ENCODE measurements at places on chromosomes 11 and 22.

- no peak for DNase-seq
Observed at GRCh38 chr11:1754376-1755150, 4.2 kb upstream of the IFITM10 start.

DNA sequence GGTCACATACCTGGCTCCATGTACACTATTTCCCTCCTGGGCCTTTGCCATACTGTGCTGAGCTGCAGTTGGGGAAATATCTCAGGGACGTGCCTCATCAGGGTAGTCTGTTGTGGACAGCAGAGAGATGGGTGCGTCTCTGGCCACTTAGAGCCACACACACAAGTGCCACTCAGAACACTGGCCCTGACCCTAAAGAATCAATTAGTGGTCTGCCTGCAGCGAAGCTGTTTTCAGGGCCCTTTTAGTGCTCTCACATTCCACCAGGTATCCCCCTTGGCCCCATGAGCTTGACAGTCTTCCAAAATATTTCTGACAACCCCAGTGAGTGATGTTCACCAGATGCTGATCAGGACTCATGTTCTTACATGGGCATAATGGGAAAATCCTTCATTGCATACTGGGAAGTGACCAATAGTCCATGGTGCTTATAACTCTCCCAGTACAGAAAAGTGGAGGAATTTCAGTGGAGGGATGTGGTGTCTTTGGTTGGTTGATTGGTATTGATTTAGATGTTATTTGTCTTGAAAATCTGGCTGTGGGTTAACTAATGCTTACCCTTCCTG, 66.1 kb downstream of the ME3 start:
- DNase-seq = no peak

- DNase-seq = no peak
Observed at GRCh38 chr11:95652002-95652472, 137.5 kb downstream of the FAM76B start.

DNA sequence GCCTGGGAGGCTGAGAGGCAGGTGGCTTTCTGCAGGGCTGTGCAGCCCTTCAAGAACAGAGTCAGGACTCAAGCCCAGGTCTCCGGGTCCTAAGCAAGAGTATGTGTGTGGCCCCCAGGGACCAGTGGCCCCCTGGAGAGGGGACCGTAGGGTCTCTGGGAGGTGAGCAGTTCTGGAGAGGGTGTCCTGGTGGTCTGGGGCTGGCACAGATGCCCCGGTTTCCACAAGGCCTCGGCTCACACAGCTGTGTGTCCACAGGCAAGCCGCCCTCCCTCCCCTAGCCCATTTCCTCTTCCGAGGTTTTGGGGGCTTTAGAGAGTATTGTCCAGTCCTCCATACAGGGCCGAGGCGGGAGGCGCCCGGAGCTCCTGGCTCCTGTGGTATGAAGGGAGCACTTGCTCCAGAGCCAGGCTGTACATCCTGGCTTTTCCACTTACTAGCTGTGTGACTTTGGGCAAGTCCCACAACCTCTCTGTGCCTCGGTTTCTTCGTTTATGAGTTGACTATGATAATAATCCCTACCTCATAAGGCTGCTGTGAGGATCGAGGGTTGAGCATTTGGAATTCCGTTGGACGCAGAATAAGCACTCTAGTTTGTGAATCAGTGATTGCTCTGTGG, 3.4 kb upstream of the RPS19BP1 start:
- DNase-seq = no peak

GRCh38 chr11:60953781-60954180, 1.8 kb upstream of the SLC15A3 start:
- DNase-seq = no peak

DNA sequence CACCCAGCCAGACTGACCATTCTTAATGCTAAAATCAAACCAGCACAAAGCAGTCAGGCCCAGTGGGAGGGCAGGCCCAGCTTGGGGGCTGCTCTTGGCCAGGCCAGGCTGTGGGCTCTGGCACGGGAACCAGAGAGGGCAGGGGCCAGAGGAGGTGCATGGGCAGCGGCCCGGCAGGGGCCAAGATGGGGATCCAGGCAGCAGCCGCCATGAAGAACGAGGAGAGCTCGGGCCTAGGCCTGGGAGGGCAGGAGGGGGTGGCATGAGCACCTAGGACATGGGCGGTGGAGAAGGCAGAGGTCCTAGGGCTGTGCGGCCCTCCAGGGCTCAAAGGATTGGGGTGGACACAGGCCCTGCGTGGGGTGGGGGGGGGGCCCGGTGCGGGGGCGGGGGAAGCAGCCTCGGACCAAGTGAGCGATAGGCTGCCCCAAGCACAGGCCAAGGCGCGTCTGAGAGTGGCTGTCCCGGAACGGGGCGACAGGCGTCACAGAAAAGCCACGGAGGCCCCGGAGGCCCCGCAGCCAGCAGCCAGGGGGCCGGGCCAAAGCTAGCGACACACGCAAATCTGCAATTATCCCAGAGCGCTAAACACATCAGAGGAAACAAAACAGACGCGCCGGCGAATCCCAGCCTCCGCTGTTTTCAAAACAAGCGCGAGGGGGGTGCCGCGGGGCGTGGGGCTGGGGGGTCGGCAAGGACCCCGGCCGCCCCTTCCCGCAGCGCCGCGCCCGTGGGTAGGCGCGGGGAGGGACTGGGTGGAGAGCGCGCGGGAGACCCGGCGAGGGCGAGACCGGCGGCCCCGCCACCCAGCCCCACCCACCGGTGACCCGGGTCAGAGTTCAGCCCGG, 8.3 kb downstream of the PLXNB2 start:
- no peak for DNase-seq

- no peak for DNase-seq
Observed at GRCh38 chr22:32222991-32223390, 18.1 kb upstream of the RFPL2 start.

- no peak for DNase-seq
Observed at GRCh38 chr22:17007852-17008731, at the start of gene GAB4. Gene GAB4, minus strand, starts transcription at chr22:17008222. Its CDS starts 108 bp downstream, at chr22:17008114.

- DNase-seq = no peak
Observed at GRCh38 chr11:13669544-13670488, 1.3 kb downstream of the FAR1 start.

GRCh38 chr11:110022548-110022947, 70.6 kb upstream of the ZC3H12C start:
- no peak for DNase-seq

DNA sequence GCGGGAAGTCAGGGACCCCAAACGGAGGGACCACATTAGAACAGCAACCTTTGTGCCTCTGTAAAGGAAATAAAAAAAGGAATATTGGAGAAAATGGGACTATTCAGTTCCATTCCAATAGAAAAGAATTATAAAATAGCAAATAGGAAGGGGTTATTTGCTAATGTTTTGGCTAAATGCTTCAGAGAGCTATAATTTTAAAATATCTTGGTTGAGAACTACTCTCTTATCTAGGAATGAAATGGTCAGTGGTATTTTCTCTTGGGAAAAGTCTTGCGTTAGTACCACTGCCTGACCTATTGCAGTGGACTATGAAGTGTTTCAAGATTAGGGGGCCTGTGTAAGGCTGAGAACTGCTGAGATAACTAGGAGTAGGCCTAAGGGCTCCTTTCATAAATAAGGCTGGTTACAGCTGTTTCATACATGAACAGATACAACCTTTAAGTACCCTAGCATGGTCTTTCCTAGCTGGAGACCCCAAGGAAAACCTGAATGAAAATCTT, 6.9 kb upstream of the WEE1 start:
- DNase-seq = no peak

DNA sequence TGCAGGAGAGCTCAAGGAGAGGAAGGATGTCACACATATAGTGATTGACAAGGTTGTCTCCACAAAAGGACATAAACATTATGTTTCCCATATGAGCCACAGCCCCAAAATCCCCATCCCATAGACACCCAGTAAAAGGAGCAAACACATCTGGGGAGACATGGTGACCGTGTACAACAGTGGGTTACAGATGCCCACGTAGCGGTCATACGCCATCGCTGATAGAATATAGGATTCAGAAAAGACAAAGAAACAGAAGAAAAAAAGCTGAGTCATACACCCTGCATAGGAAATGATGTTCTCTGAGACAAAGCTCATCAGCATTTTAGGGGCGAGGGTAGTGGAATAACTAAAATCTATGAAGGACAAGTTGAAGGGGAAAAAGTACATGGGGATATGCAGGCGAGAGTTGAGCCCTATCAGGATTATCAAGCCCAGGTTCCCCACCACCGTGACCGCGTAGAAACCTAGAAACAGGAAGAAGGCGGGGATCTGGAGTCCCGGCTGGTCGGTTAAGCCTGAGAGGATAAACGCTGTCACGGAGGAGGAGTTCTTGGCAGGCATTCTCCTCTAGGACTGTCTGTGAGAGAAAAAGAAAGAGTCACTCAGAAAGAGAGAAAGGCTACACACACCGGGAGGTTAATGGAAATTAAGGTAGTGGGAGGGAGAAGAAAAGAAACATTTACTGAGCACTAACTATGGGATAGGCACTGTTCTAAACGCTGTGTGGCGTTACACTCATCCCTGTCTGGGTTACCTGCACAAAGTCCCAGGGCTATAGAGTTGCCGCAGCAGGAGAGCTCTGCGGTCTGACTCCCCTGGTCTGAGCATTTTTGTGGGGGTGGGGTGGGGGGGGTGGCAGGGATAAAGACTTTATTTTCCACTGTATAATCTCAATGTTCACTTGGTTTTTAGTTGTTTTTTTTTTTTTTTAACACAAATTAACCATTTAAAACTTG, 36.1 kb upstream of the OR8B8 start:
- no peak for DNase-seq

DNA sequence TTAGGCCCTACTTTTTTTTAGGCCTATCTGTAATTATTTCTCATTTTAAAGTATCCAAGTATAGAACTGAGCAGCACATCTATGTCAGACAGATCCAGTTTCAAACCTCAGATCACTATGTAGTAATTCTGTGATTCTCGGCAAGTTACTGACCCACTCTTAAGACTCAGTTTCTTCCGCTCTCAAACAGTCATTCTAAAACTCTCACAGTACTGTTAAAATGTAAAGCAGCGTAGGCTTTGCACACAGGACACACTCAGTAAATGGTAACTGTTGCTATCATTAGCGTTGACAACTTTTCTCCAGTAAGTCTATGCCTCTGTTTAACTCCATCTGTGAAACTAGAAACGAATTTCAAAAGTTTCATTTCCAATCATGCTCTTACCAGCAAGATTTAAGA, 277.1 kb downstream of the TTC28 start:
- DNase-seq = no peak

- DNase-seq = no peak
Observed at GRCh38 chr11:27363576-27364117, 632 bp upstream of the CCDC34 start.

DNA sequence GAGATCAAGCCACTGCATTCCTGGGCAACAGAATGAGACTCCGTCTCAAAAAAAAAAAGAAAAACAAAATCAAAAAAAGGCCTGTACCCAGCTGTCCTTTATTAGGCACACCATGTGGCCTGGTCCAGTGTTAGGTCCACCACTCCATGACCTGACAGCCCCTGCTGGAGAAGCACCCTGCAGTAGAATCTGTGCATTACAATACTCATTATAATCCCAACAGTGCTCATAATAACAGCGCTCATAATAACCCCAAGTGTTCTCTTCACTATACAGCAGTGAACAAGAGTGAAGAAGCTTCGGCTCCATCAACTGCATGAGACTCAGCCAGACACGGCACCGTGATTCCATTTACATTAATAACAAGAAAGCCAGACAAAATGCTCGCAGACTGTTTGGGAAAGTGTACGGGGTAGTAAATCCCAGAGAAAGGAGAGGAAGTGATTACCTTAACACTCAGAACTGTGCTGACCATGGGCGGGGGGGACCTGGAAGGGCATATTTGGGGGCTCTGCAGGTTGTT, 8.9 kb upstream of the EHD1 start:
- DNase-seq = no peak

DNA sequence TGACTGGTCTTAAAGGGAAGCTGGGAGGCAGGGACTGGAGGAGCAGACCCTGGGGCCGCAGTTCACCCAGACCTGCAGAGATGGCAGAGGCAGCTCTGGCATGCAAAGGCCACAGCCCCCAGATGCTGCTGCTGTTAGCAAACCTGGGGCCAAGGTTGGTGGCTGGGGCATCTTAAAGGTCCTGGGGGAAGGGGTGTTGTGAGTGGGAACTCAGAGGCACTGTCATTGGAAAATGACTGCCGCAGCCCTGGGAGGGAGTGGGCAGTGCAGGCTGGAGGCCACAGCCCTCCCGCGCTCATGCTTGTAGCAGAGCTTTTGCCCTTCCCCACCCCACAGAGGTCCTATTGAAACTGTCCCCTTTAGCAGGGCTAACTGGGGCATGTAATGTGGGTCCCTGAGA, 111.8 kb downstream of the CTTN start:
- no peak for DNase-seq

DNA sequence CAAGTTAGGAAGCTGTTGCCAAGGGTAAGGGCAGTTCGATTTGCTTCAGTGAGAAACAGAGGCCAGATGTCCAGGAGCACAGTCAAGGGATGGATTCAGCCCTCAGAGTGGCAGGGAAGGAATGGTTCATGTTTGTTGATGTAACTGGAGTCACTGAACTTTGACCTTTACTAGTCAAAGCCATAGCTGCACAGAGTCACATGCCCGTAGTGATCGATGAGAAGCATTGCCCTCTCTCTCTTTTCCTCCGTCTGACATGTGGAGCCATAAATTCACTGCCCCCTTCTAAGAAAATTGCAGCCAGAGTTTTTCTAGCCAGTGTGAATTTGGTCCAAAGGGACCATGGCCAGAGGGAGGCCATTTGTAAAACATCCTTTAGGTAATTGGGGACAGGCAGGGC, 124.1 kb upstream of the MTNR1B start:
- no peak for DNase-seq

DNA sequence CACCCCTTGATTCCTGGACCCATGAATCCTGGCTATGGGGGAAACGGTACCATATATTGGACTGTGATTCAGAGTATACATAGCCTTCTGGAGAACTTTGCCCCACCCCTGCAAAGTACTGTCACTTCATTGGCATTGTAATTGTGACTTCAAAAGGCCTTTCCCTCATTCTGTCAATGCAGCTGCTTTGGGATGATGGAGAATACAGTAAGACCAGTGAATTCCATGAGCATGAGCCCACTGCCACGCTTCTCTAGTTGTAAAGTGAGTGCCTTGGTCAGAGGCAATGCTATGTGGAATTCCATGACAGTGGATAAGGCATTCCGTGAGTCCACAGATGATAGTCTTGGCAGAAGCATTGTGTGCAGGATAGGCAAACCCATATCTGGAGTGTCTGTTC, 25.7 kb upstream of the MSANTD2 start:
- no peak for DNase-seq

- no peak for DNase-seq
Observed at GRCh38 chr22:42061041-42061440, 9.6 kb downstream of the NAGA start.

- no peak for DNase-seq
Observed at GRCh38 chr11:95305705-95306104, 74.7 kb upstream of the SESN3 start.

All from right renal cortex interstitium (tissue), 3 donors.